ENCODE measurements at places on chromosomes 13 and 19.

GRCh38 chr19:40684280-40684679, 6.2 kb downstream of the NUMBL start:
- no peak for DNase-seq

DNA sequence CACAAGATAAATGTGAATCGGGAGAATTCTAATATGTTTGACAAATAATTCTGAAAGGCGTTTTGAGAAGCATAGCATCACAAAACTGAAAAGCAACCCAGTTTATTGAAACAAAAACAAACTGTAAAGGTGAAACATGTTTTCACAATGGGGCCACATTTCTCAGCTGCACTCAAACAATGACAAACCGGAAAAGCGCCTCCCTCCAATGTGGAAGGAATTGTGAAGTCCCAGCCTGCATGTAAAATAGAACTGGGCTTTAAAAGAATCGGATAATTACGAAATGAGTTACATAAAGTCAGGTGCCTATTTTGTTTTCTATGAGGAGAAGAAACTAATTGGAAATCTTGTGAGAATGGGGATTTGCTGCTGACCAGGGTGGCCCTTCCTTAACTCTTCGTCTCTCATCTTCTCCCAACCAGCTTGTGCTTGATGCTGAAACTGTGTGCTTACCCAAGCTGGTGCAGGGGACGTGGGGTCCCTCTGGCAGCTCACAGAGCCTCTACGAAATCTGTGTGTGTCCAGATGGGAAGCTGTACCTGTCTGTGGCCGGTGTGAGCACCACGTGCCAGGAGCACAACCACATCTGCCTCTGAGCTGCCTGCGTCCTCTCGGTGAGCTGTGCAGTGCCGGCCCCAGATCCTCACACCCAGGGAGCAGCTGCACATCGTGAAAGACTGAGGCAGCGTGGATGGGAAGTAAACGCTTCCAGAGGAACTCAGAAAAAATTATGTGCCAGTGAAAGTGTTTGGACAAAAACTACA, 109.4 kb downstream of the SACS start:
- no peak for DNase-seq

DNA sequence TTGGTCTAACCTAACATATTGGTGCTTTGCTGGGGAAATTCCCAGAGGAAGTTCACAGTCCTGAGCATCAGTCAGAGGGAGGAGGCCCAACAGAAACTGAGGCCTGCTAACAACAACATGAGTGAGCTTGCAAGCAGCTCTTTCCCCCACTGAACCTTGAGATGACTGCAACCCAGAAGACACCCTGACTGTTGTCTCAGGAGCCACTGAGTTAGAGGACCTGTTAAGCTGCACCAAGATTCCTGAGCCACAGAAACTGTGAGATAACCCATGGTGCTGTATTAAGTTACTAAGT, 193.2 kb upstream of the UBL3 start:
- no peak for DNase-seq

GRCh38 chr19:9309974-9310446, 372 bp upstream of the ZNF699 start:
- no peak for DNase-seq

DNA sequence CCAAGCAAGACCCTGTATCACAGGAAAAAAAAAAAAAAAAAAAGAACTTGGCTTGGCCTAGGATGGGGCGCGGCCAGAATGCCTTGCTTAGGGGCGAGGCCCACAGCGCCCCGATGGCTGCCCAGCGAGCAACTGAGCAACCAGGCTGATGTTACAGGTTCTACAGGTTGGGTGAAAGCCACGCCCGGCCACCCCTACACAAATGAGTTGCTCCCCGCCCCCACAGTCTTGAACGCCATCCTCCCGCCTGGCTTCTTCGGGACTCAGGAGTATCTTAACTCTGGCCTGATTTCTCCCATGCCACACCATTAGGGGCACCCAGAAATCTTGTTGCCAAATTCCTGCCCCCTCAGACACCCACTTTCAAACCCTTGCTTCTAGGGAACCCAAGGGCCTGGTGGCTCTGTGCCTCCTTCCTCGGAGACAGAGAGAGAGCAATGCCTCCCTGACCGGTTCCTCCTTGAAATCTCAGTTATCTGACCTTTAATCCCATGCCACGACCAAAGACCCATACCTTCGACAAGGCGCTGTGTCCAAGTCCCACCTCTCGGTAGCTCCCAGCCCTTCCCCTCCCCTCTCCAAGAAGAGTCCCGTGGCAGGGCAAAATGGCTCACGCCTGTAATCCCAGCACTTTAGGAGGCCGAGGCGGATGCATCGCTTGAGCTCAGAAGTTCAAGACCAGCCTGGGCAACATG, 1.1 kb upstream of the CBLC start:
- no peak for DNase-seq

GRCh38 chr13:27004866-27005265, 166.7 kb downstream of the USP12 start:
- DNase-seq, result no peak
